ENCODE measurements at places on chromosomes 6 and 20. TPM values are rescaled to one million over a fixed set of nuclear protein-coding genes. Genes with fewer than 3 reads are reported as not detected.
A peak's percentile ranks its signal among the peaks of the same experiment; 100 is the strongest.

The LY6G6C gene
- not detected for total RNA-seq

The HSPA1B gene
- 50.4 TPM for total RNA-seq

The TLDC2 gene
- total RNA-seq: not detected

The PGC gene
- not detected for total RNA-seq

The RALGAPB gene
- 19.8 TPM for total RNA-seq

GRCh38 chr6:142384519-142385254 is 82.9 kb downstream of the ADGRG6 start:
- no peak for DNase-seq

DNA sequence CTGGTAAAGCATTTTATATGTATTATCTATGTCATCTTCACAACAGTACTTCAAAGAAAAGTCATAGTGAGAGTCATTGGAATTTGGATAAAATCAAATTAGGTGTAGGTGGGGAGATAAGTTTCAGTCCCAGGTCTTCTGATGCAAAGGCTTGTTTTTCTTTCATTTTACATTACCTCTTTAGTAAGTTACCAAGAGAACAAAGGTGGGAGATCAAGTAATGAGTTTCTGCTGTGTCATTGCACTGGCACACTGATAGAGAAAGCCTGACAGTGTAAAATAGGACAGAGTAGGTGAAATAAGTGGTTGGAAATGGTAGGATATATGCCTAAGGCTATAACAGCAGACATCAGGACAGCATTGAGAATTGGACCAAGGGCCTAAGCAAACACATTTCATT is 250.4 kb downstream of the NKAIN2 start:
- no peak for DNase-seq

DNA sequence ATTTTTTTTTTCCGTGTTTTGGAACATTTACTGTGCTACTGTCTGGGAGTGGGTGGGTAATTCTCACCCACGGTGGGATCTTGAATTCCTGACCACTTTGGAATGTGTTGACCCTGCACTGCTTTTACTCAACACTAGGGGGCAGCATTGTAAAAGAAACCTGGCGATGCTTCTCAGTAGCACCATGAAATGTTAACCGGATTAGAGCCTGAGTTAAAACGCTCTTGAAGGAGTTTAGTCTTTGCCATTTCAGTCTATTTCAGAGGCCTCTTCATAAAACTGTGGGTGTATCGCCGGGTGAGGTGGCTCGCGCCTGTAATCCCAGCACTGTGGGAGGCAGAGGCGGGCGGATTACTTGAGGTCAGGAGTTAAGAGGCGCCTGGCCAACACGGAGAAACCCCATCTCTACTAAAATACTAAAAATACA is 114.4 kb upstream of the PRND start:
- DNase-seq: peak; percentile 66

DNA sequence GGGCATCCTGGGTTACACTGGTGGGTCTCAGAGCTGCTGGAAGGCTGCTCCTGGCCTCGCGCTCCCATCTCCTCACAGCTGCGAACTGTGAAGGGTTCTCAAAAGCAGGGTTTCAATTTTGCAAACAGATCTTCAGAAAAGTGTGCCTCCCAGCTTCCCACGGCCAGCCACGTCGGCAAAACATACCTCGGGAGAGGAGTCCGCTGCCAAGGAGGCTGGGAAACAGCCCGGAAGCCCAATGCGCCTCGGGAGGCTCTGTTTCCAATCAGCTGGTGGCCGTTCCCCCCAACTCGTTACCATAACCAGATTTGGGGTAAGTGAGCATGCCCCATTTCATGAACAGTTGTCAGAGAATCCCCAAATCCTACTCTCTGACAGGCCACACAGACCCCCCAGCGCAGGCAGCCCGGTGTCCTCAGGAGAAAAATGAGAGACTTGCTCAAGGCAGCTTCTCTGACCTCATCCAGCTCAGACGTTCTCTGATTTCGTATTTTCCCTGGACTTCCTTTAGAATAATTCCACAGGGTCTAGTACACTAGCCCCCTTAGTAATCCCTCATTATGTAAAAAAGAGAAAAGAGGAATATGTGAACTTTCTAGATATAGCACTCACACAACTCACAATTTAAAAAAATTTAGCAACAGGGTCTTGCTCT is 98.4 kb downstream of the SNX5 start:
- no peak for DNase-seq

- no peak for DNase-seq
Measured at GRCh38 chr6:4607793-4608192, 168.4 kb upstream of the CDYL start.

DNA sequence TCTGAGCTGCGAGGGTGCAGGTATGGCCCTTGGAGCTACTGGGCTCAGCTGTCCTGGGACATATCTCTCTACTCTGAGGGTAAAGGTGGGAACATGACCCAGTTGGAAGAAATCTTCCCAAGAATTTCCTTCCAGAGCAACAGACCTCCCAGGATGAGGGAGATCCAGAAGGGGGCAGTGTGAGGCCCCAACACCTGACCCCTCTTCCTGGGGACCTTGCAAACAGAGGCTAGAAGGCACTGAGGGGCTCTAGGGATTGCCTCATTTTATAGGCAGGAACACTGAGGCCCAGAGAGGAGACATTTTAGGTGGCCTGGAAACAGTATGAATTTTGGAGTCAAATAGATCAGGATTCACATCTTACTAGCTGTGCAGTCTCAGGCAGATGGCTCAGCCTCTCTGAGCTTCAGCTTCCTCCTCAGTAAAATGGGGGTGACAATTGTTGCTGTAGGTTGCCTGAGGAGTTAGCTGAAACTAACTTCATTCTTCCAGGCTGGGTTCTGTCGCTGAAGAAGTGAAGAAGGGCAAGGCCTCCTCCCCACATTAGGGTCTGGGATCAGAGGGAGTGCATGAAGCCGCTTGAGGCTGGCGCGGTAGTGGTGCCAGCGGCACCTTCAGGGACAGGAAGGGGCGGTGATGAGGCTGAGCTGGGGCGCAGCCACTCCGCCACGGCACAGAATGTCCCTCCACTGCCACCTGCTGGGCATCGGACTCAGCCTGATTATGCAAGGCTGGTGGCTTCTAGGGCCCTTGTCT is 11.4 kb downstream of the KCNK17 start:
- peak; percentile 96 for DNase-seq

DNA sequence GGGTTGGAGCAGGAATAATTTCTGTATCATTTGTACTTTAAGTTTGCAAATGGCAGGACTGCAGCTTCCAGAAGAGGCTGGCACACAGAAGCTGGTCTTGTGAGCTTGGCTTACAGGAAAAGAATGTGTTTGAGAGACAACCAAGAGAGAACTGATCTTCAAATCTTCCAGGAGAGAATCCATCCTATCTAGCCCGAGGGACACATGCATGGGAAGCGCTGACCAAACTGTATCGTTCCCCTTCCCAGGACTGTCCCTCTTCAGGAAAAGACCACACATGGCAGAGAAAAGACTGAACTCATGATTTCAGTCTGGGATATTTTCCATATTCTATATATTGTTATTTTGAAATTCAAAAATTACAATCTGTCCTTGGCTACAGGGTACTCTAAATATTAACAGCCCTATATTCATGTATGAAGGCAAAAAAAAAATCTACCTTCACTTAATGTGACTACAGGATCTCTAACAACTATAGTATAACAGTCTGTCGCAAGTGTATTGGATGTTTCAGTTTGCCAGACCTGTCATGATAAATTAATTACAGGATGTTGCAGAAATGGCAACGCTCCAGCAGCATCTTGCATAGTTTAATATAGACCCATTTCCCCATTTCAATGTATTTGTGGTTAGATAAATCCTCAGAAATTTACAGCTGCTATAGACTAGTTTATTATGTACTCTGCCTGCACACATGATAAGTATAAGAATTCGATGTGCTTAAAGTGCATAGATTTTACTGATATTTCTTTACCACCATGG is 99.4 kb downstream of the MYB start:
- no peak for DNase-seq

Measured in activated CD8-positive, alpha-beta T cell treated with anti-CD3 and anti-CD28 coated beads for 36 hours (primary cell).